ENCODE measurements at places on chromosomes 5 and 9. TPM values are rescaled to one million over a fixed set of nuclear protein-coding genes. Genes with fewer than 3 reads are reported as not detected.
A peak's percentile ranks its signal among the peaks of the same experiment; 100 is the strongest.

DNA sequence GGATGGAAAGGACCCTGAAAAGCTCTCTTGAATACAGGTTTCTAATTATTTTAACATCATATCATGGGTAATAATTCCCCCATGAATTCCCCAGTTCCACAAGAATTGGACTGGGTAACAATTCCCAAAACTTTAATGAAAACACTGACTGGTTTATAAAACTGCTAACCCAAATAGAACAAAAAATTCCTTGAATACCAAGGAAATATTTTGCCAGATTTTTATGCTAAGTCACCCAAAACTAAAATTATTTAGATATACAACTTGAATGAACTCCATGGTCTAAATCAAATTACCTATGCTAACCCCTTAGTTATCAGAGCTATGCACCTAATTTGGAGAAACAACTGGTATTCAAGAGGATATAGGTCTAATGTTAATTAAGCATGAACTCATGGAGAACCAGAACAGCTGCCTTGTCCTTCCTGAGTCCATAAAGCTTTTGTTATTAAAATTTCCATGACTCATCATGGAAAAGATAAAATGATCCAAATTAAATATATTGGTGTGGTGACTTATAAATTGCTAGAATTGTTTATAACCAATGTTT, 164.9 kb upstream of the TUT7 start:
- no peak for DNase-seq
- no peak overlapping the region for H3K4me3 ChIP-seq
- no peaks in the 10 kb centered on the region for H3K36me3 ChIP-seq

DNA sequence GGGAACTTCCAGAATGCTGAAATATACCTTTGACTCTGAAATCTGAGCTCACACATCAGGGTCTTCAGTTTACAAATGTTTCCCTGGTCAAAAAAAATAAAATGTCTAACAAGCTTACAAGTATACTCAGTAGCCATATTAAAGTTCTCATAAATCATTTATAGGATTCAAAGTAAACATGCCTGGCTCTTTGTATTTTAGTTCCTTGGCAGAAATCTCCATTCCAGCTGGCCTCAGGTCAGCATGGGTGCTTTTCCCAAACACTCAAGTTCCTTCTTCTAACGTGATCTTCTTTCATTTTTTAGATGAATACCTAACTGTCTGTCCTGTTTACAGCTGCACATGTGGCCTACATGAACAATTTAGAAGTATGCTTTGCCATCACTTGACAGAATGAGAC, 263.2 kb downstream of the GAS1 start:
- H3K27me3 ChIP-seq: no peaks in the 10 kb centered on the region
- H3K4me1 ChIP-seq: no peaks in the 10 kb centered on the region
- H3K27ac ChIP-seq: no peak overlapping the region
- no peak overlapping the region for H3K4me3 ChIP-seq
- H3K36me3 ChIP-seq: no peaks in the 10 kb centered on the region

GRCh38 chr5:116747881-116748280, 173.3 kb upstream of the SEMA6A start:
- H3K4me1 ChIP-seq: no peaks in the 10 kb centered on the region
- H3K27ac ChIP-seq: no peak overlapping the region
- no peak overlapping the region for H3K4me3 ChIP-seq
- H3K27me3 ChIP-seq: no peaks in the 10 kb centered on the region

MOB3B gene
- total RNA-seq: not detected

GRCh38 chr9:89748831-89749499, 144.2 kb downstream of the GADD45G start:
- H3K4me1 ChIP-seq: no peaks in the 10 kb centered on the region
- no peak overlapping the region for H3K4me3 ChIP-seq
- no peaks in the 10 kb centered on the region for H3K27me3 ChIP-seq
- DNase-seq: no peak
- no peak overlapping the region for H3K27ac ChIP-seq
- H3K36me3 ChIP-seq: no peaks in the 10 kb centered on the region

GRCh38 chr9:24712206-24712605, 166.5 kb upstream of the IZUMO3 start:
- no peaks in the 10 kb centered on the region for H3K27me3 ChIP-seq
- no peak overlapping the region for H3K4me3 ChIP-seq
- DNase-seq: no peak
- no peaks in the 10 kb centered on the region for H3K36me3 ChIP-seq
- no peak overlapping the region for H3K27ac ChIP-seq

DNA sequence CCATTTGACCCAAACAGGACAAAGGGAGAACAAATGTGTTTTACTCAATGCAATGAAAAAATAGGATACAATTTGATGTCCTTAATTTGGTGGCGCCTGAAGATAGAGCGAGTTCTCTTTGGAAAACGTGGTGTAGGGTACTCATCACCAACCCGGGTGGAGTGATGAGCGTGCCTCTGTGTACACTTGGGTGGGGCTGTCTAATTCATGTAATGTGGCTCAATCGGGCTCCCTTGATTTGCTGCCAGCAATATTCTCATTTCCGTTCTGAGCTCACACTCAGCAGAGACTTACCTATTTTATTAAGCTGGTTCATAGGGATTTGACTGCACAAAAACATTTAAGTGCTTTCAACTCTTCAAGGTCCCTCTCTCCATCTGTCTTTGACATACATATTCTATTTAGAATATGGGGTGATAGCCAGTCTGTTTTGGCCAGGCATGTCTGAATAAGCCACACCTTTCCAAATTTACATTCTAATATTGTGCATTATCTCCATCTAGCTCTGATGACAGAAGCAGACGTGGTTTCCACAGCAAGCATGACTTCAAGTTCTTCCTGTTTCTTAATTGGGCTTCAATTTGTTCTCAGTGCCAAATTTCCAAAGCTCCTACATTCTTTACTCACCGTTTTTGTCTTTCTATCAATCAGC, 162.5 kb downstream of the IRX2 start:
- no peak for DNase-seq
- no peaks in the 10 kb centered on the region for H3K4me1 ChIP-seq
- no peak overlapping the region for H3K4me3 ChIP-seq
- H3K36me3 ChIP-seq: no peaks in the 10 kb centered on the region
- no peaks in the 10 kb centered on the region for H3K27me3 ChIP-seq
- H3K27ac ChIP-seq: no peak overlapping the region

SMU1 gene
- total RNA-seq: 21.7 TPM

- no peak overlapping the region for H3K27ac ChIP-seq
- no peak for DNase-seq
- H3K4me1 ChIP-seq: no peaks in the 10 kb centered on the region
- peaks cover 3% of the 10 kb centered on the region for H3K36me3 ChIP-seq
These were observed 12.9 kb downstream of the DYNC2I2 start for GRCh38 chr9:128643519-128644300.

BAAT gene
- total RNA-seq: not detected

PRUNE2 gene
- 8.3 TPM for total RNA-seq

- H3K4me1 ChIP-seq: no peaks in the 10 kb centered on the region
- H3K27me3 ChIP-seq: no peaks in the 10 kb centered on the region
- no peak for DNase-seq
- H3K27ac ChIP-seq: no peak overlapping the region
- H3K36me3 ChIP-seq: no peaks in the 10 kb centered on the region
These were observed 100.7 kb upstream of the TRPC7 start for GRCh38 chr5:136466041-136466415.

DNA sequence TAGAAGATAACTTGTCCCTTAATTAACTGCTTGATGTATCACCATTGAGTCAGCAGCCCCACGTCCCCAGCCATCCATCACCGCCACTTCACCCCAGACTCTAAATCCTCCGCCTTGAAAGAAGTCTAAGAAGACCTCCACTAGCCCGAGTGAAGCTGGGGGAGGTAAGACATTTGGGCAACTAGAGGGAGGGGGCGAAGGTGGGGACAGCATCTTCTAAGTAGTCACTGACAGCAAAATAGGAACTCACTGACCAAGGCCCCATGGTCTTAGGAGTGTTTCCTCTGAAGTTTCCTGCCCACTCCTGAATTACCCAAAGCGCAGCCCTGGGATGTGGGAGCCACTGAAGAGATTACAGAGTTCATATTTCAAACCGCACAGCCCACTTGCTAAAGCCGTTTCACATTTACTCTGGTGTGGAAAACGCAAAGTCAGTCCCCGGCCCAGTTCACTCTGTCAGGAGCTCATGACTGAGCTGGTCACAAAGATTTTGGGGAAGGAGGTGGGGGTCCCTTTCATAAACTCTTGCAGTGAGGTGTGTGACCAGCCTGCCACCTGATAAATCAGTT, 107.4 kb downstream of the LHFPL2 start:
- no peaks in the 10 kb centered on the region for H3K27me3 ChIP-seq
- no peaks in the 10 kb centered on the region for H3K4me1 ChIP-seq
- H3K4me3 ChIP-seq: no peak overlapping the region
- H3K27ac ChIP-seq: no peak overlapping the region
- no peaks in the 10 kb centered on the region for H3K36me3 ChIP-seq

GRCh38 chr5:159417170-159417569, 86.9 kb upstream of the IL12B start:
- H3K27ac ChIP-seq: no peak overlapping the region
- H3K36me3 ChIP-seq: no peaks in the 10 kb centered on the region
- H3K4me3 ChIP-seq: no peak overlapping the region
- DNase-seq: no peak
- H3K27me3 ChIP-seq: no peaks in the 10 kb centered on the region

DNA sequence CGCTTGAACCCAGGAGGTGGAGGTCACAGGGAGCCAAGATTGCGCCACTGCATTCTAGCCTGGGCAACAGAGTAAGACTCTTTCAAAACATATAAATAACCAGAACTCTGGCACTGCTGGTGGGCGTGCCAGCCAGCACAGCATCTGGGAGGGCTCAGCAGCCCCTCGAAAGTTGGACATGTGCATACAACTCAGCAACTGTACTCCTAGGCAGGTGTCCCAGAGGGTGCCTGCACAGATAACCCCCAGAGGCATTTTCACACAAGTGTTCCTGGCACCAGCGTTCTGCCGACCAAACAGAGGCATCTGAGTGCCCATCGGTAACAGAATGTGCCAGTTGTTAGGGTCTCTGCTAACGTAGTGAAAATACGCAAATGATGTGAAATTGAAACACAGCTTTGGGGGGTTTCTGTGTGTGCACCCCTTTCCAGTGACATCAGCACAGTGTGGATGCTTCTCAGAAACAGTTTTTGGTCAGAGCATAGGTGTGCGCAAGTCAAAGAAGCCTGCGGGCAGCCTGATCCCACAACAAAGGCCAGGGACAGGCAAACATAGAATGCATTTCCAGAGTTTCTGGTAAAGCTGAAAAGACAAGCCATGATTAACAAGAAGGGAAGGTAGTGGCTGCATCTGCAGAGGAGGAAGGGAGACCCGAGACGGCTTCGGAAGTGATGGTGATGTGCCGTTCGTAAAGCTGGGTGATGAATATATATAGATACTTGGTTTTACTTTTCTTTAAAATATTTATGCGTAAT, 190.2 kb downstream of the CACNA1B start:
- no peak overlapping the region for H3K4me3 ChIP-seq
- DNase-seq: no peak
- H3K36me3 ChIP-seq: no peaks in the 10 kb centered on the region
- H3K4me1 ChIP-seq: no peaks in the 10 kb centered on the region
- H3K27me3 ChIP-seq: no peaks in the 10 kb centered on the region

PCDHA9 gene
- not detected for total RNA-seq

GARIN3 gene
- total RNA-seq: not detected

C5orf52 gene
- total RNA-seq: not detected

DNA sequence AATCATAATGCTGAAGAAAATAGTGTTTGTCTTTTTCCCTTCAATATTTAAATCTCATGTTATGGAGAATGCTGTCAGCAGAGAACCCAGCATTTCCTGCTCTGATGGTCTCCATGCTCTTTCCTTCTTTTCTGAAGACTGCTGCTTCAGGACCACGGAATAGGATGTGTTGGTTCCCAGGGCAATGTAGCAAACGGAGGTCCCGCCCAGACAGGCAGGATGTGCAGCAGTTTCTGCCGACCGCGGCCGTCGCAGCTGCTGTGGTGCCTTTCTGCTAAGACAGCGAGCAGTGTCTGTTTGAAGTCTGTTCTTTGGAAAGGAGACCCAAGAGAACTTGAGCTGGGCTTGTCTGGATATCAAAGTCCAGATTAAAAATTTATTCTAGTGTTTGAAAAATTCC, 654.3 kb downstream of the CCDC171 start:
- H3K4me1 ChIP-seq: peaks cover 3% of the 10 kb centered on the region
- DNase-seq: peak; percentile 34
- no peak overlapping the region for H3K4me3 ChIP-seq

BRD3 gene
- total RNA-seq: 47.1 TPM

ADCY2 gene
- not detected for total RNA-seq

DNA sequence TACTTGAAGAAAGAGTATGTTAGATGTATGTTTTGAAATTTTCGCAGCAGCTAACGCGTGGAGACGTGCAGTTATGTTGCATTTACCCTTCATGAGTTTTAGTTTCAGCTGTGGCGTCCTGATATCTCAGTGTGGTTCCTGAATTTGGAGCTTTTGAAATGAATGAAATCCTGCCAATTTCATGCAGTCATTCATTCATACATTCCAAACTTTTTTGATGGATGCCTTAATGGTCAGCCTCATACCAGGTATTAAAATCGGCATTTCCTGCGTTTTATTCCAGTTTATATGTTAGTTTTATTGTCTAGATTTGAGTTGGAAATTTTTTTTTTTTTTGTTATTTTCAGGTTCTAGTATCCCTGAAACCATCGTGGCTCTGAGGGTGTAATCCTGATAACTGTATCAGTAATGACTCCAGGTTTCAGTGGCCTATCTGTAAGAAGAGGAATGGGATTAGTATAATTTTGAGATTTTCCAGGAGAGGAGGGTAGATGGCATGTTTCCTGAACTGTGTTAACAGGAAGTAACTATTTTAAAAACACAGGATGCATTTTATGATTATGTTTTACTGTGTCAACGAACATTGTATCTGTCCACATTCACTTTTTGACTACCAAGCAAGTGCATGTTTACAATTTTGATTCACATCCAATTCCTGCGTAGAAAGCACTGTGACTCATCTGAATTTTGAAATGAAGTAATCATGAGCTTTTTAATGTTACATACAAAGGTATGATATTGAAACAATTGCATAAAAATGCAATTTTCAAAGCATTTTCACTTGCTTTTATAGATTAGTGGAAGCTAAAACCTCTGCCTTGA, 1.0 kb downstream of the FOCAD start:
- H3K27me3 ChIP-seq: no peaks in the 10 kb centered on the region
- peak overlapping the region; percentile 91 for H3K27ac ChIP-seq
- no peaks in the 10 kb centered on the region for H3K36me3 ChIP-seq
- H3K4me3 ChIP-seq: peak overlapping the region; percentile 69
- H3K4me1 ChIP-seq: peaks cover 30% of the 10 kb centered on the region

GFI1B gene
- total RNA-seq: not detected

GRCh38 chr9:84940294-84940693, 270.8 kb downstream of the NTRK2 start:
- no peak overlapping the region for H3K4me3 ChIP-seq
- H3K27ac ChIP-seq: no peak overlapping the region
- no peaks in the 10 kb centered on the region for H3K4me1 ChIP-seq
- no peaks in the 10 kb centered on the region for H3K36me3 ChIP-seq
- H3K27me3 ChIP-seq: no peaks in the 10 kb centered on the region

GRCh38 chr5:175321927-175322532, 122.0 kb downstream of the DRD1 start:
- H3K27me3 ChIP-seq: no peaks in the 10 kb centered on the region
- no peak for DNase-seq
- H3K27ac ChIP-seq: no peak overlapping the region
- H3K4me1 ChIP-seq: no peaks in the 10 kb centered on the region

GABBR2 gene
- total RNA-seq: 9.2 TPM
